ENCODE measurements at places on chromosomes 5 and 9. TPM values are rescaled to one million over a fixed set of nuclear protein-coding genes. Genes with fewer than 3 reads are reported as not detected.

Gene TSSK1B
- total RNA-seq, result not detected

Gene OLFML2A
- not detected for total RNA-seq

Gene TICAM2
- 1.8 TPM for total RNA-seq

Gene RUFY1
- total RNA-seq, result 37.4 TPM

Gene FOXD1
- total RNA-seq, result 0.59 TPM

Gene PCDHA1
- not detected for total RNA-seq

Gene CCDC171
- 2.9 TPM for total RNA-seq

Gene CARTPT
- total RNA-seq, result not detected

Gene SPATA31C1
- not detected for total RNA-seq

DNA sequence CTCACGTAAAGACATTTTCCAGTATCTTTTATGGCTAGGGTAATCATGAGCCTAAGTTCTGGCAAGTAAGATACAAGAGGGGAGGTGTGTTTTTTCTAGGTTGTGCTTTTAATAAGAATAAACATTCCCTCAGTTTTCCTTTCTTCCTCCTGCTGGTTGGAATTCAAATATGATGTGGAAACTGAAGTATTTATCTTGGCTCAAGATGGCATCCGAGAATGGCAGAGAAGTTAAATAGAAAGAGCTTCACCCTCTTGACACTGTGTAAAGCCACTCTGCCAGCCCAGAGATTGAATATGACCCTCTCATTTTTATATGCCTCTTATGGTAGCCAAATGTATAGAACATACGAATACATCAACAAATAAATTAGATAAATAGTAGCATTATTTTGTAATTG lies 438.4 kb downstream of the ISL1 start:
- H3K4me1 ChIP-seq, result no peaks in the 10 kb centered on the region
- no peaks in the 10 kb centered on the region for H3K27me3 ChIP-seq
- H3K4me3 ChIP-seq, result no peak overlapping the region

GRCh38 chr5:158884827-158885518 lies 214.7 kb downstream of the EBF1 start:
- H3K36me3 ChIP-seq, result no peaks in the 10 kb centered on the region
- peaks cover 9% of the 10 kb centered on the region for H3K4me1 ChIP-seq
- no peak overlapping the region for H3K4me3 ChIP-seq
- peaks cover 19% of the 10 kb centered on the region for H3K27me3 ChIP-seq
- no peak for DNase-seq
- no peak overlapping the region for H3K27ac ChIP-seq

GRCh38 chr9:94668418-94668927 lies 29.2 kb upstream of the FBP1 start:
- H3K27ac ChIP-seq, result no peak overlapping the region
- no peak for DNase-seq
- H3K4me1 ChIP-seq, result peaks cover 12% of the 10 kb centered on the region
- peaks cover 44% of the 10 kb centered on the region for H3K27me3 ChIP-seq
- H3K36me3 ChIP-seq, result no peaks in the 10 kb centered on the region
- H3K4me3 ChIP-seq, result no peak overlapping the region

GRCh38 chr9:137492464-137493363 lies 33.6 kb upstream of the NSMF start:
- peaks cover 14% of the 10 kb centered on the region for H3K4me1 ChIP-seq
- H3K27ac ChIP-seq, result no peak overlapping the region
- H3K4me3 ChIP-seq, result no peak overlapping the region
- H3K27me3 ChIP-seq, result peaks cover 7% of the 10 kb centered on the region

- no peaks in the 10 kb centered on the region for H3K27me3 ChIP-seq
- DNase-seq, result no peak
- H3K36me3 ChIP-seq, result no peaks in the 10 kb centered on the region
- H3K4me1 ChIP-seq, result no peaks in the 10 kb centered on the region
Observed at GRCh38 chr5:33675958-33676464, 215.8 kb downstream of the ADAMTS12 start.

DNA sequence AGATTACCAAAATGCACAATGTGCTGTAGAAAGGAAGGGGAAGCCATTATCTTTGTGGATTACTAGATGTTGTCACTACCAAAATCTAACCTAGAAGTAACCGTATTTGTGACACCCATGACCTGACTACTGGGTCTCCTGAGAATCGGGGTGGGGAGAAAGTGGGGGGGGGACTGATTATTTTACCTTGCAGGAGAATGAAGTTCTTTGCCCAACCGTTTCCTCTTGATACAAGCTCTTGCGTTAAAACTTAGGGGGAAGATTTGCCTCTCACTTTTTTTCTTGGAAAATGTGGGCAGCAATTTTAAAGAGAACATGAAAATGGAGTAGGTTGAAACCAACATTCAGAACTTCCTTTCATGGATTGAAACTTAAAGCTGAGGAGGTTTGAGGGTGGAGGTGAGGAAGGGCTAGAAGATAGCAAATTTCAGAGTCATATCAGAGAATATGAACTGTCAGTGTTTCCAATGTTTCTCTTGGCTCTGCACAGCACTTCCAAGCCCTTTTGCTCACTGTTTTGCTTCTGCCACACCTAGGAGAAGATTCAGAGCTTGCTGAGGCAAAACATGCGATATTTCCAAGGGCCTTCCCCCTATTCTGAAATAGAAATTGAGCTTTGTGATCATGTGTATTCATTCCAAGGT lies 280.8 kb downstream of the AOPEP start:
- peak overlapping the region; percentile 36 for H3K27ac ChIP-seq
- H3K4me3 ChIP-seq, result no peak overlapping the region
- H3K36me3 ChIP-seq, result peaks cover 3% of the 10 kb centered on the region
- DNase-seq, result no peak
- peaks cover 37% of the 10 kb centered on the region for H3K27me3 ChIP-seq

DNA sequence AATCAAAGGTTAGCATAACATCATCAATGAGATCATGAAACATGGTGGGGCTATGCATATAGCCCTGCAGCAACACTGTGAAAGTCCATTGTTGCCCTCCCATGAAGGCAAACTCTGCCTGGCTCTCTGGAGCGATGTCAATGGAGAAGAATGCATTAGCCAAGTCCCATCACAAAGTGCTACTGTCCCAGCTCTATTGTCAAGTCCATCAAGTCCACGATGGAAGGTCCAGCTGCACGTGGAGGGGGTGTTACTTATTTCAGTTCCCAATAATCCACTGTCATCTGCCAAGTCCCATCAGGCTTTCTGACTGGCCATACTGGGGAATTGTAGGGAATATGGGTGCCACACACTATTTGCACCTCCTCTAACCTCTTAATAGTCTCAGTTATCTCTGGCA lies 10.8 kb downstream of the DMAC1 start:
- no peaks in the 10 kb centered on the region for H3K27me3 ChIP-seq
- H3K36me3 ChIP-seq, result peaks cover 12% of the 10 kb centered on the region
- peaks cover 9% of the 10 kb centered on the region for H3K4me1 ChIP-seq
- no peak overlapping the region for H3K27ac ChIP-seq

DNA sequence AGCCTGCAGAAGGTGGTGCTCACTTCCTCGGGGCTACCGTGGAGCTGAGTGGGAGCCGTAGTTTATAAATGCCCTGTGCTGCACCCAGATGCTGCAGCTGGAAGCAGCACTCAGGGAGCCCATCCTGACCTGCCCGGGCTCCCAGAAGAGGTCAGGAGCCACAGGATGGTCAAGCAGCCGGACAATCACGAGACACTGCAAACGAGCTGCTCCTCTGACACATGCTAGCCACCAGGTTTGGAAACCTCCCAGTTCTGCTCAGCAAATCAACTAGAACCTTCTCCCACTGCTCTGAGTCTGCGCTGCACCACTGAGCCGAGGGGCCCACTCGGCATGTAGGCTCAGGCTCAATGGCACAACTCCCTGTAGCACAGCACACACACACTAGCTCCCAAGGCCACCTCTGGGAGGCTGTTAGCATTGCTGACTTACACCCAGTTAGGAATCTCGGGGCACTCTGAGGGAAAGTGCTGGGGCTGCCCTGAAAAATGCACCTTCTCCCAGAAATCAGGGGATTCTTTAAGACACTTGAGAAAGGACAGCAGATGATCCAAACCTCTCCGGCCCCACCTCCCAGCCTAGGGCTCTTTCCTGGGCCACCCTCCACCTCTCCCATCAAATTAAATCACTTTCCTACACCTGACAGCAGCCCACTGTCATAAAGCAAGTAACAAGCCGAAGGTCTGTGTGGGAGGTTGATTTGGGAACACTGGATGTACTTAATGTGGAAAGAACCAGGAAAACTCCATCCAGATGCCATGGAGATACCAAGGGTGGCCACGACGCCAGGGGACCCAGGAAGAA lies 59.1 kb downstream of the PSMB7 start:
- peak overlapping the region; percentile 34 for H3K27ac ChIP-seq
- H3K36me3 ChIP-seq, result peaks cover 8% of the 10 kb centered on the region
- no peaks in the 10 kb centered on the region for H3K27me3 ChIP-seq
- peaks cover 32% of the 10 kb centered on the region for H3K4me1 ChIP-seq
- peak overlapping the region; percentile 33 for H3K4me3 ChIP-seq

- no peaks in the 10 kb centered on the region for H3K27me3 ChIP-seq
- no peak overlapping the region for H3K27ac ChIP-seq
- H3K4me3 ChIP-seq, result no peak overlapping the region
- DNase-seq, result no peak
- no peaks in the 10 kb centered on the region for H3K4me1 ChIP-seq
- no peaks in the 10 kb centered on the region for H3K36me3 ChIP-seq
Observed at GRCh38 chr5:171080186-171080938, 218.5 kb downstream of the RANBP17 start.

GRCh38 chr9:132487351-132487791 lies 77.4 kb downstream of the CFAP77 start:
- no peaks in the 10 kb centered on the region for H3K36me3 ChIP-seq
- DNase-seq, result peak; percentile 59
- peak overlapping the region; percentile 81 for H3K27ac ChIP-seq
- H3K4me1 ChIP-seq, result peaks cover 21% of the 10 kb centered on the region
- peaks cover 75% of the 10 kb centered on the region for H3K27me3 ChIP-seq
- H3K4me3 ChIP-seq, result peak overlapping the region; percentile 48

DNA sequence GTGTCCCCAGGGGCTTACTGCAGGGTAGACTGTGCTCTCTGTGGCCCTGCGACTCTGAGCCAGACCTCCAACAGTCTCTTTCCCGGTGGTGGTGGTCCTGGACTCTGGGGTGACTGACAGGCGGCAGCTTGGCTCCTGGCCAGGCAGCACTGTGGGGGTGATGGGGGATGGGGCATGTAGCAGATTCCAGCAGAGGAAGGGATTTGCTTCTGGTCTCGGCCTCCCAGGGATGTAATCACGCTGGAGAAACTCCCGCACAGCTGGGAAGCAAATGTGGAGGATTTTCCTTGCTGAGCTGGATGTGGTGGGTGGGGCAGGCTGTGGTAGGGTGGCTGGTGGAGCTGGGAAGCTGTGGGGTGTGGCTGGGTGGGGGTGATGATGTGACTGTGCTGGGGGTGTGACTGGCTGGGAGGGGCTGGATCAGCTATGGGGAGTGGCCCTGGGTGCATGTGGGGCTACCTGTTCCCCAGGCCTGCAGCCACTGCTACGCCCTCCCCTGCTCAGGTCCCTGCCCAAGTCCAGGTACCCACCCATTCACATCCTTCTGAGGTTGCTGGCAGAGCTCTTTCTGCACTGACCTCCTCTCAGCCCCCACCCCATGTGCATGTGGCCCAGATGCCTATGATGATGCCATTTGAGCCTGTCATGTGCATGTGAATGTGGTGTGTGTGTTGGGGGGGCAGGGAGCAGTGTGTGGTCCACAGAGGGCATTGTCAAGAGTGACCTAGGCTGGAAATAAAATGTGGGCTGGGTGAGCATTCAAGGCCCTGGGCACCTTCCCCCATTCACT lies 3.8 kb downstream of the NDST1 start:
- peaks cover 2% of the 10 kb centered on the region for H3K4me1 ChIP-seq
- no peaks in the 10 kb centered on the region for H3K27me3 ChIP-seq
- no peak for DNase-seq

All from activated CD8-positive, alpha-beta memory T cell treated with anti-CD3 and anti-CD28 coated beads, Interleukin-2, amount 10 ng/mL, durations not matched to agents 7 days and 5 days (primary cell).